ENCODE measurements at places on chromosomes 4 and X.

GRCh38 chrX:154731881-154732280 is 19.0 kb downstream of the GAB3 start:
- no peak for DNase-seq

DNA sequence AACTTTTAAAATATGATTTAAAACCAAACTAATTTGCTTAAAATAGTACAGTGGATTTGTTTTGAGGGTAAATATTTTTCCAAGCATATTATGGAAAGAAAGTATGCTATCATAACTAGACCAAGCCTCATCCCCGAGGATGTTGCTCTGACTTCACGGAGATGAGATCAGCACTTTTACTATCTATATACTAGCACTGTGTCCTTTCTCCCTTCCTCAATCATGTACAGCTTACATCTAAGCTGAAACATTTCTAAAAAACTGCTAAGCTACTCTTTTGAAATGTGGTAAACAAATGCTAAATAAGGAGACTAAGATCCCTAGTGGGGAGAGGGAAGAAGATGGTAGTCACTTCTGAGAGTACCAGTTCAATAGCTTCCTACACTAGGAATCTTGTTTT is 23.8 kb downstream of the AMMECR1 start:
- DNase-seq = no peak

DNA sequence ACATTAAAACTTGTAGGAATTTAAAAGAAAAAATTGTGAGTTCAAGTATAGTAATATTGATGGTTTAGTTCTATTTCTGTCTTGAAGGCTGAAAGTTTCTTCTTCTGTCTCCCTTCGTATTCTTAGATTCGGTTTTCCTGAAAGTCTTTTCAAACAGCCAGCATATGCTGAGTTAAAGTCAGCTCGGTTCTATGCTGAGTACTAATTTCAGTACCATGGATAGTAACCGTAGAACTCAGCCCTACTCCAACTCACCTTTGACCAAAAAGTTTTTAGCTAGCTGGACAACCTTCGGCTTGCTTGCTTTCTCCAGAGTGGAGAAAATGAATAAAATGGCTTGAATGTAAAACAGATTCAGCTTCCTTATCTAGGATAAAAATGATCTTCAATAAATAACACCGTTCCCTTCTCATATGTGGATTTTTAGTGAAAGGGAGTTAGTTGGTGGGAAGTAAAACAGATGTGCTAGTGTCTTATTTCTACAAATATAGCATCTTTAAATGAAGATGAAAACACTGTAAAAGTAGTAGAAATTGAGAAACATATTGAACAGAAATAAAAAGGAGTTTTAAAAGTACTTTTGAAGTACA is 5.2 kb downstream of the POU4F2 start:
- DNase-seq = peak; percentile 25

- DNase-seq = no peak
Observed at GRCh38 chrX:54063361-54063760, 19.1 kb upstream of the PHF8 start.

GRCh38 chr4:58941286-58941685 is 1831.1 kb upstream of the IGFBP7 start:
- no peak for DNase-seq

DNA sequence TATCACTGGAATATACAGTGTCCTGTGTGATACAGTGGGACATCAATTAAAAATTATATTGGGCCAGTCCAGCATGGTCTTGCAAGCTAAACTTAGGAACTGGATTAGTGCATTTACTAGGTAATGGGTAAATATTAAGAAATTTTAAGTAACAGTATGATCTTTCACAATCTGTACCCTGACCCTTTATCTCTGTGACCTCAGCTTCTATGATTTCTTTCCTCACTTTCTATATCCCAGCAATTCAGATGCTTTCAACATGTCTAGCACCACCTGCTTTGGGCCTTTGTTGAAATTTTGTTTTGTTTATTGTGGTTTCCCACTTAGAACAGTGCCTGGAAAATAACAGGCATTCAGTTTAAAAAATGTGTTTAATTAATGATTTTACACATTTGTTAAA is 2295.4 kb downstream of the ARAP2 start:
- DNase-seq = no peak

GRCh38 chr4:110020646-110021443 is 108.2 kb downstream of the EGF start:
- DNase-seq = no peak

- DNase-seq = peak; percentile 24
Observed at GRCh38 chr4:47639531-47639930, 154.5 kb downstream of the ATP10D start.

GRCh38 chr4:123787512-123788080 is 391.0 kb downstream of the SPRY1 start:
- peak; percentile 13 for DNase-seq

DNA sequence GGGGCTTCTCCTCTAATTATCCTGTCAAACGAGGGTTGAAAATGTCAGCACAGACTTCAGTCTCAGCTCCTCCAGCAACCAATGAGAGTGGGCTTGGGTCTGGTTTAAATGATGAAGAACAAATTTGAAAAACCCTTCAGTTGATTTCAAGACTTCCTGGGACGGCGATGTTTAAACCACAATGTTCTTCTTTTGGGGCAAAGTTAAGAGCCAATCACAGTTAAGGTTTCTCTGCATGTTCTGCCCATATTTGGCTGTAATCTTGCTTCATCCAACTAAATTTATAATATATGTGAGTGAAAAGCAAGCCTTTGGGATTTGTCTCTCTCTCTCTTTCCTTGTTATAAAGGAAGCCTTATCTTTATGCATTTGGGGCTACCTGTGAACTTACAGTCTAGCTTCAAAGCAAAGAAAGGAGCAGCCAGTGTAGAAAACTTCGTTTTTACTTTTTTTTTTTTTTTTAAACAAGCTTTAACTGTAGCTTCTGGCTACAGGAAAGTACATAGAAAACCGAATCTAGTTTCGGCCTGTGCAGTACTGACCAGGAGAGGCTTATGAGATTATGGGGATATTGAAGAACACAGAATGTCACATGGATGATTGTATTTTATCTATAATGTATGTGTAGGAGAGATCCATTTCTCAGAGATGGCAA is 46.8 kb upstream of the FAM9C start:
- DNase-seq = no peak

DNA sequence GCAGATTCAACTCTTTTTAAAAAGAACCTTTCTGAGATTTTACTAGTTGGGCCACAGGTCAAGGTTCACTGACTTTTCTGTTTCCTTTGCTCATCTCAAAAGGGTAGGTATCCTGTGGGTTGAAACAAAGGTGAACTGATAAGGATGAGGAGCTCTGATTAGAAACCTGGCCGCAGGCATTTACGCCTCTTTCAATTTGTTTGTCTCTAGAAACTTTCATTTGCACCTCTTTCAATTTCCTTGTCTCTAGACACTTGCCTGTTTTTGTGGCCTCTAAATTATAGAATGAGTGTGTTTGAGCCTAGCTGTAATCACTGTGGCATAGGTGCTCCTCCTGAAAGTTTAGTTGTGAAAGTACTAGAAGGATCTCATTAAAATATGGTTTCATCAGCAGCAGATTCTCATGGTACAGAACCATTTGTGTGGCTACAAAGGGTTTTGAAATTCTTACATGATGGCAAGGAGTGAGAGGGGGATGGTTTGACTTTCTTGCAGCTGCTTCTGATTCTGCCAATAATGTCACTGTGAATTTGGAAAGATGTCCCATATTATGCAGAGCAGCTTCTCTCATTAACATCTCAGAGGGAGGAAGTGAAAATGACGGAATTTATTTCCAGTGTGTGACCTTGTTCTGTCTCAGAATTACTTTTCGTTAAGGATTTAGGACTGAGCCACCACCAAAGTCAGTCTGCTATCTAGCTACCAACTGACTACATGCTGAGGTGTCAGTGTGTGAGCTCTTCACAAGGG is 142.2 kb downstream of the SH2D1A start:
- no peak for DNase-seq

GRCh38 chrX:39731330-39731667 is 366.5 kb downstream of the BCOR start:
- DNase-seq = no peak

Data from fibroblast of skin of scalp (primary cell).